ENCODE measurements at places on chromosomes 6 and 20.
A peak's percentile ranks its signal among the peaks of the same experiment; 100 is the strongest.

GRCh38 chr6:1278061-1278720, 33.7 kb upstream of the FOXQ1 start:
- DNase-seq = no peak

DNA sequence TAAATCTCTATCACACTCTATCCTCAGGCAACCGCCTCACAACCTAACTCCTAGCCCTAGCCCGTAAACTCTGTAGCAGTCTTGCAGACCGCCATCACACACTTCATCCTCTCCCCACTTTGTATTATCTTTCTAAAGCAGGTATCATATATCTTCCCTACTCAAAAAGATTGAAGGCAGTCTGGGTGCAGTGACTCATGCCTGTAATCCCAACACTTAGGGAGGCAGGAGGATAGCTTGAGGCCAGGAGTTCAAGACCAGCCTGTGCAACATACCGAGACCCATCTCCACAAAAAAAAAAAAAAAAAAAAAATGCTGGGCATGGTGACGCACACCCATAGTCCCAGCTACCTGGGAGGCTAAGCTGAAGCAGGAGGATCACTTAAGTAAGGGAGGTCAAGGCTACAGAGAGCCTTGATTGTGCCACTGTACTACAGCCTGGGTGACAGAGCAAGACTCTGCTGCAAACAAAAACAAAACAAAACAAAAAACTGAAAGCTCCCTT, 22.9 kb downstream of the RANBP9 start:
- DNase-seq = no peak

DNA sequence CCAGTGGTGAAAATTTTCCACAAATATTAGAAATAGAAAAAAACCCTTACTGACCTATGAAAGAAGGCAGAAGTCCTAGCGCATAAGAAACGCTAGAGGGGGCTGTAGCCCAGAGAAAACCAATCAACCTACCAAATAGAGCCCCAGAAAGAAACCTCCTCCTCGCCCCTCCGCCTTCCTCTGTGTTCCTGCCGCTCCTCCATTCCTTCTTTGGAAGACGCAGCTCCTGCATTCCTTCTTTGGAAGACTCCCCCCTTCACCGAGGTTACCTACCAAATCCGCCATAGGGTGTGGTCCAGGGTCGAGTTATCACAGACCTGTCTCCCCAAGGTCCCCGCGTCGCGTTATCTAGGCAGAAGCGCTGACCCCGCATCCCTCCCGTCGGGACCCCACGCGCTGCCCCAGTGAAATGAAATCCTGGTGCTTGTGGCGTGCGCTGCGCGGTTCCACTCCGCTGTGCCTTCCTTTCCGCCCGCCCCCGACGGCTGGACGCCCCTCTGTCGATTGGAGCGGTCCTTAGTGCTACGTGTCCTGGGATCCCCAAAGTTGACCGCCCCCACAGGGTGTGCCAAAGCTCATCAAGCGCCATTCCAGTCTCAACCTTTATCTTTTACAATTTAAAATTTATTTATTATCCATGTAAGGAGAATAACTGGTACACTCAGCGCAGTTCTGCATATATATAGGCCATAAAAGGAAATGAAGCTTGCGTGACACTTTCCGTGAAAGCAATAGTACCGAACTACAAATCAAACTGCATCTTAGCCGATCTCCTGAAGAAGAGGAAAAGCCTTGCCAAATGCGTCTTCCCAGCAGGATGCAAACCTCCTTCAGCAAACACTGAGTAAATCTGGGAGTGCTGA, 13.0 kb downstream of the RPP21 start:
- DNase-seq = peak; percentile 67

- DNase-seq = no peak
These were observed 2.3 kb downstream of the TCEA2 start for GRCh38 chr20:64065062-64065973.

DNA sequence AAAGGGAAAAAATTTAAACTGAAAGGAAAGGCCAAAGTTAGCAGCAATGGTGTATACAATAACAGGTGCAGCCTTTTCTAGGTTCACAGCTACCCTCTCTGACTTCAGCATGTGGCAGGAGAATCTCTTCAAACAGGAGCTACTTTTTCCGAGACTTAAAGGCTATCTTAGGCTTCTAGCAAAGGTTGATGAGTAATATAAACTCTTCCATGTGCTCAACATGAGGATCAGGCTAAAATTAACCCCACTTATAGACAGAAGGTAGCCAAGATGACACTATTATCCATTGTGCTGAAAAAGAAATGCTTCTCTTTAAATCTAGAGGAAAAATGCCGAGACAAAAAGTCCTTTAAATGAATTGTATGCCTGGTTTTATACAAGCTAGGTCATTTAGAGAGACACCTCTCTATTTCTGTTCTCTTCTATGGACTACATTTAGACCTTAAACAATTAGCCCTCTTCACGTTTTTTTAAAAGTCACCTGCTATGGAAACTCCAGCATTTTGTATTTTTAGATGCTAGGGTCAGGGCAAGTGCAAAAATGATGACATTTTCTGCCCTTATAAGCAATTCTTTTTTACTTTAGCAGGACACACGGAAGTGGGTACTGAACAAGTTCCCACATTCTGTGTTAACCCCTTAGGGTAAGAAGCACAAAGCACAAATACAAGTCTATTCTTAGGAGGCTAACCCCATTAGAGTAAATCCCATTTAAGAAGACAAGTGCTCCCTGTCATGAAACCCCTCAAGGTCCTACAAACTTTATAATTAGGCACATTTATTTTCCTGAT, 216.8 kb upstream of the CITED2 start:
- DNase-seq = peak; percentile 41

GRCh38 chr6:145294942-145295341, 440.4 kb downstream of the EPM2A start:
- DNase-seq = no peak

- DNase-seq = peak; percentile 5
These were observed 984 bp downstream of the TNFRSF21 start for GRCh38 chr6:47308552-47309290.

DNA sequence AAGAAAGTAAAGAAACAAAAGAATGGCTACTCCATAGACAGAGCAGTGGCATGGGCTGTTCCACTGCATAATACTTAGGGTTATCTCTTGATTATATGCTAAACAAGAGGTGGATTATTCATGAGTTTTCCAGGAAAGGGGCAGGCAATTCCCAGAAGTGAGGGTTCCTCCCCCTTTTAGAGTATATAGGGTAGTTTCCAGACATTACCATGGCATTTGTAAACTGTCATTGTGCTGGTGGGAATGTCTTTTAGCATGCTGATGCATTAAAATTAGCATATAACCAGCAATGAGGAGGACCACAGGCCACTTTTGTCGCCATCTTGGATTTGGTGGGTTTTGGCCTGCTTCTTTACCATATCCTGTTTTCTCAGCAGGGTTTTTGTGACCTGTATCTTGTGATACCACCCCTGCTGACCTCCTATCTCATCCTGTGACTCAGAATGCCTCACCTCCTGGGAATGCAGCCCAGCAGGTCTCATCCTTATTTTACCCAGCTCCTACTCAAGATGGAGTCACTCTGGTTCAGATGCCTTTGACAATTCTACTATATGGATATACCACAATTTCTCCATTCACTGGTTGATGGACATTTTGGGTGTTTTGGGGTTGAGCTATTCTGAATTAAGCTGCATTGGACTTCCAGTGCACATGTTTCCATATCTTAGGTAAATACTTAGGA, 280.6 kb downstream of the FARS2 start:
- DNase-seq = no peak

DNA sequence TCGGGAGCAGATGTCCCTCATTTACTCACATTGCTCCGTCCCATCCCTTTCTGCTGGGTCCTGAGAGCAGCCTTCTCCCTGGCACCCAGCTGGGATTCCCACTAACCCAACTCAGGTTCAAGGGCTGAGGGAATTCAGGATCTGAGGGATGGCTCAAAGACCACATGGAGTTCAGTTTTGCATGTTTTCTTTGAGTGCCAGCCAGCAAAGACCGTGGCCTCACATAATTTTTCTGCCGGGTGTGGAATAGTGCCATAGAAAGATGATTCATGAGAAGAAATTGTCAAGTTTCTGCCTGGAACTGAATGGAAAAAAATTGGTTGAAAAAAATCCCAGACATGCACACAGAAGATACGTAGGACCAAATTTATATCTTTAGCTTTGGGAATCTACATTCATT, 168.6 kb downstream of the CD83 start:
- DNase-seq = no peak

DNA sequence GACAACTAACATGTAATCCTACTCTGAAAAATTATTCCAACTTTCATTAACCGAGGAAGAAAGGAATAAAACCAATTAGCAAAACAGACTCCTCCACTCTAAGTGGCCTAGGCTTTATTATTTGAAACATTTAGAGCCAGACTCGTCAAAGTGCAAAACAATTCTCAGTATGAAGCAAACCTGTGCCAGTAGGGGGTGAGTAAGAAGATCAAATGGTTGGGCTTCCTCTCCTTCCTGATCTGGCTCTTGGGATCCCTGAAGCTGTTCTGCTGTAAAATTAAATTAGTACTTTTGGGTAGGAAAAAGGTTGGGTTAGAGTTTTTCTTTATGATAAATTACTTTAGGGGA, 177.6 kb upstream of the MAN1A1 start:
- no peak for DNase-seq

DNA sequence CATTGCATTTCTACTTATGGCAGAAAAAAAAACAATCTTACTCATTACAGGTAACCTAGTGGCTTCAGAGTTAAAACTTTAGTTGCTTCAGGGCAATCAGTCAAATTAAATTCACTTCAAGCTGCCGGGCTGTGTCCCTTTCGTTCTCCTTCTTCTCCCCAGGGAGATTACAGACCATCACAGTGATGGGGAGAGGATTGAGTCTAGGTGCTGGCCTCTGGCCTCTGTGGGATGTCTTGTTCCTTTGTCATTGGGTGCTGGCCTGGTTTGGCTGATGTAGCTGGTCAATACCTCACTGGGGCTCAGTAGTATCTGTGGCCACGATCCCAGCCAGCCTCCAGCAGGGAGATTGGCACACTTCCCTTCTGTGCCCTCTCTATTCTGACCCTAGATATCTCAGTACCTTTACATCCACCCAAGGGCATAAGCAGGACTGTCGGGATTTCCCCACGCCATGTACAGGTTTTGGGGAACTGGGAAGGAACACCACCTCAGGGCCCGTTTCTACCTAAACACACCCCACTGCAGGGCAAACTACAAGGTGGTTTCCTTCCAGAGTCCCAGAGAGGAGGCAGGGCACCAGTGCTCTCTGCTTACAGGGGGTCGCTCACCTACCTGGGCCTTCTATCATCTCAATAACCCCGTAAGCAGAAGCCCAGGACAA, 15.4 kb downstream of the FYN start:
- DNase-seq = no peak

DNA sequence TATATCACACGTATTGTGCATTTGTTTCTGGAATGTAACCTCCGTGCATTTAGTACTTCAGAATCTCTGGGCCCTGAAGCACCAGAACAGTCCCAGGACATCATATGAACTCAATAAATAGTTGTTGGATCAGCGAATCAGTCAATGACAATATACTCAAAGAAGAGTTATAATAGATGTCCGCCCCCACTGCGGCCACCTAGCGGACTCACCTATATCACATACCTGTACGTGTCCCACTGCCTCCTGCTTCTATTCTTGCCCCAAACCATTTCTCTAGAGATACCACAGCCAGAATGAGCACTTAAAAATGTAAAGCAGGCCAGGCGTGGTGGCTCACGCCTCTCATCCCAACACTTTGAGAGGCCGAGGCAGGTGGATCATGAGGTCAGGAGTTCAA, 73.9 kb downstream of the DCDC2 start:
- no peak for DNase-seq

DNA sequence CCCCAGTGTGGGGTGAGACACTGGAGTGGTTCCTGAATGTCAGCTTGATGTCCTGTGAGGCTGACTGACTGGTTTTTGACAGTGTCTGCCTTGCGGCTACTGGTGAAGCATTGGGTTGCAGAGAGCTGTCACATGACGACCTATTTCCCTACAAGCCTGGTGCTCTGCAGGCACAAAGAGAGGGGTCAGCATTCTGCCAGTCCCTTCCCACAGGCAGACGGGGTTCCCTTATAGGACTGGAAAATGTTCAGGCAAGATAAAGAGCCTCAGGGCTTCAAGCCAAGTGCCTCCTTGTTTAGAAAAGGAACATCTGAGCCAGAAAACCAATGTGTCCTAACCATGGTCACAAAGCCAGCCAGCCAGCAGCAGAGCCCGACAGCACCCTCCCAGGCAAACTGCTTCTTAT, 11.0 kb downstream of the LY86 start:
- peak; percentile 74 for DNase-seq

- no peak for DNase-seq
These were observed 158.6 kb downstream of the TSHZ2 start for GRCh38 chr20:53130795-53131194.

- peak; percentile 64 for DNase-seq
These were observed 774 bp upstream of the SFT2D1 start for GRCh38 chr6:166343150-166343487.

GRCh38 chr6:136696238-136696637, 96.0 kb downstream of the MAP3K5 start:
- peak; percentile 96 for DNase-seq

- no peak for DNase-seq
These were observed 292.0 kb downstream of the ALDH8A1 start for GRCh38 chr6:134657751-134658527.

- no peak for DNase-seq
These were observed 55.7 kb downstream of the PLCB1 start for GRCh38 chr20:8187740-8188139.

DNA sequence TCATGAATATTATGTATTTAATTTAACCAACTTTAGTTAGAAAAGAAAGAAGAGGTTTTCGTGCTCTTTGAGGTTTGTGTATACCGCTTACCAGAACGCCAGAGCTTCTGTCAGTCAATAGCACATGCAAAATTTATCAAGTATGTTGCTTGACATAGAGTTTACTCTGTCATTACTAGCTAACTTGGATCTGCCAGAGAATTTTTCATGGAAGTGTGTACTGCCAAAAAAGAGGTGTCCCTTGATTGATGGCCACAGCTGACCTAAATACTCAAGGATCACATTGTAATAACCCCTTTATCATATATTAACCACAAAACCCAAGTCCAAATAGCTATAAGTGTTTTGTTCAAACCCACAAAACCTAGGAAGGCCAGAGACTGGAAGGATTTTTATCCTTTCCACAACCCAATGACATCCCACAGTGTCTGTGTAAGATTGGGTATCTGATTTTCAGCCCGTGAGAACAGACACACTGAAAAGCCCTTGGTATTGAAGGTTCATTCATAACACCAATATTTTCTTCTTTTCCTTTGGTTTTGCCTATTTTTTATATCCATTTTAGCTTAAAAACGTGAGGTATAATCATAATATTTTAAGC, 194.0 kb upstream of the EYA4 start:
- no peak for DNase-seq

DNA sequence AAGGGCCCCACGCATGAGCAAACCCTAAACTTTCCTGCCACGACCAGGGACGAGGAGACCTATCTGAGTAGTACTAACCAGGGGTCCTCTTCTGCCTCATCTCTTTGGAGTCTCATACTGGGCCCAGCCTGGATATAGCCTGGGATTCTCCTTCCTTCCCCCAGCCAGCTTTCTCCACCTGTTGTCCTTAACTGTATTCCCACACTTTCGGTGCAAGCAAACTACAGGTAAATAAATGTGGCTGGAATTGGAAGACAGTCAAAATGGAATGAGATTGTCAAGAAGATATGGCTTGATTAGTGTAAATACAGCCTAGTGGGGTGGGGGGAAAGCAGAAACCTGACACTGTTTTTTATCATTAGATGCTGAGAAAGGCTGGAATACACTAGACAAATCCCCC, 23.5 kb upstream of the LY86 start:
- DNase-seq = no peak
